Neural cell (in vitro differentiated cells): ENCODE measurements at places on chromosomes 1 and 21. TPM values are rescaled to one million over a fixed set of nuclear protein-coding genes. Genes with fewer than 3 reads are reported as not detected.

The ADORA3 gene
- polyA plus RNA-seq: not detected in 2 replicates

The PDE9A gene
- 29.5 and 32.2 TPM in 2 replicates for polyA plus RNA-seq

The HOOK1 gene
- polyA plus RNA-seq: 25.5 and 27.5 TPM in 2 replicates

The MAP1LC3C gene
- 0.44 and 0.50 TPM in 2 replicates for polyA plus RNA-seq

The FAM177B gene
- not detected in 2 replicates for polyA plus RNA-seq

The KISS1 gene
- polyA plus RNA-seq: not detected in 2 replicates

The TPTE gene
- 0.24 TPM in 1 of 2 replicates, not detected in the other for polyA plus RNA-seq
